ENCODE measurements at places on chromosomes 1 and 21.

GRCh38 chr1:172321451-172321850, 99.0 kb upstream of the C1orf105 start:
- DNase-seq: no peak

GRCh38 chr1:87632232-87632631, 303.6 kb downstream of the LMO4 start:
- DNase-seq: no peak

GRCh38 chr1:84155517-84155916, 11.4 kb downstream of the PRKACB start:
- DNase-seq: no peak

DNA sequence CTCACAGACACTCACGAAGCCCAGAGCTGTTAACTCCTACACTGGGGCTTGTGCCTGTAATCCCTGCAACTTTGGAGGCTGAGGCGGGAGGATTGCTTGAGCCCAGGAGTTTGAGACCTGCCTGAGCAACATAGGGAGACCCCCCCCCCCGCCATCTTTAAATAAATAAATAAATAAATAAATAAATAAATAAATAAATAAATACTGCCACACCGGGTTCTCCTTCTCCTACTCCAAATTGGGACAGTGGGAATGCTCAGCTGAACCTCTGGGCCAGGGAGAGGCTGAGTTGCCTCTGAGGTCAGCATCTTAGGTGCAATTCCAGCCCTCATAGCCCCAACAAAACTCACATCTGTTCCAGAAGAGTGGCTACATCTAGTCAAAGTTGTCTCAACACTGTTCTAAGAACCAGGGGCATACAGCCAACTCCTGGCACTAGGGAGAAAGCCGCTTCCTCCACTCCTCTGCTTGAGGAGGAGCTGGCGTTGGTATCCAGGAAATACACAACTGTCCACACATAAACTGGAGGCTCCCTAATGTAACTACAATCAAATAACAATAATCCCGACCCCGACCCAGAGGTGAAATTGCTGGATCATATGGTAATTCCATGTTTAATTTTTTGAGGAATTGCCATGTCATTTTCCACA, 27.0 kb downstream of the C1orf216 start:
- DNase-seq: no peak

GRCh38 chr1:4554271-4554865, 100.0 kb upstream of the AJAP1 start:
- no peak for DNase-seq
